DMS79 (cell line): ENCODE measurements at places on chromosomes 1 and 21.

- no peak for DNase-seq
Observed at GRCh38 chr1:43367026-43367903, 546 bp downstream of the ELOVL1 start.

DNA sequence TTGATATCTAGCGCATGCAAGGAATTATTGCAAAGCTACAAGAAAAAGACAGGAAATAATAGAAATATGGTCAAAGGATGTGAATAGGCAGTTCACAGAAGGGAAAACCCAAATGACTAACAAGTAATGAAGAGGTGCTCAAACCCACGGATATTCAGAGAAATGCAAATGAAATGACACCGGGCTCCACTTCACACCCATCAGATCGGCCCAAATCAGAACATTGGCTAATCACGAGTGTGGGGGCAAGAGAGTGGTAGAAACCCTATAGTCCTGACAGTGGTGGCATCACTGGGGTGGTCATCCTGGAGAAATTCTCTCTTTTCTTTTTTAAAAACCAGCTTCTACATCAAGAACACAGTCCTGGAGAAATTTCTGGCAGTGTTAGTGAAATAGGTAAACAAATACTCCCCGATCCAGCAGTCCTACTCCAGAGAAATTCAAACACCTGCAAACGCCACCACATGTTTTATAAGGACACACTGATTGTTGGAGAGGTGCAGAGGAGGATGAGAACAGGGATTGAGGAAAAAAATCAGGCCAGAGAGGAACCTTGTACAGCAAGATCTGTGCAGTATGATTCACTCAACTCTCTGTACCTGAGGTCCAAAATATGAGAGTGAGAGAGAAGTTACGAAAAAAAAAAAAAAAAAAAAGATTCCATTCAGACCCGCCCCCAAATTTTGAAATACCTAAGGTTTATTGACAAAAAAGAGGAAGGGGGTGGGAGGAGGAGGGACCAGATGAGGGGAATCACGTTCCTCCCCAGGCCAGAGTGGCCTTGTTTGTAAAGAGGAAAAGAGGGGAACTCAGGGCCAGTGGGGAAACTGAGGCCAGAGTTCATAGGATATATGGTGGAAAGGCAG is 9.2 kb upstream of the TNFRSF1B start:
- no peak for DNase-seq

- DNase-seq, result no peak
Observed at GRCh38 chr1:117342397-117342796, 24.9 kb upstream of the MAN1A2 start.

GRCh38 chr1:248790456-248790855 is 34.9 kb upstream of the LYPD8 start:
- DNase-seq, result no peak

GRCh38 chr1:202315576-202316168 is 26.1 kb downstream of the UBE2T start:
- DNase-seq, result peak; percentile 49

GRCh38 chr1:113490384-113490783 is 100.1 kb downstream of the MAGI3 start:
- no peak for DNase-seq

DNA sequence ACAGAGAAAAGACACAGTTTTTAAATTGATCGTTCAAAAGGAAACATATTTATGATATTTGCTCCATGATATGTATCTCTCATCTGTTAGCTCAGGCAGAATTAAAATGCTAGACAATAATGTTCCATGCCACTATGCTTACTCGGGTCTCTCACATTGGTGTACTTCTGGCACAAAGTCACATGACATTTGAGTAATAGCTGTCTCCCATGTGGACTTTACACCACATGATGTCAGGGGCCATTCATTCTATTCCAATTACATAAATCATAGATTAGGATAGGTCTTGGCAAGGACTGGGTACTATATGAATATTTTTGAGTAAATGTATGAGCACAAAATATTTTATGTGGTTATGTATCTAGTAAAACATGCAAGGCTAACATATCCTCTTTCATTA is 648.4 kb downstream of the PLA2G4A start:
- no peak for DNase-seq

- no peak for DNase-seq
Observed at GRCh38 chr1:239893127-239893731, 198.5 kb upstream of the FMN2 start.

GRCh38 chr1:25564777-25565574 is 21.6 kb downstream of the LDLRAP1 start:
- no peak for DNase-seq

GRCh38 chr1:58611861-58612385 is 34.9 kb upstream of the TACSTD2 start:
- DNase-seq, result no peak

- no peak for DNase-seq
Observed at GRCh38 chr1:172589553-172589952, 56.6 kb downstream of the SUCO start.

DNA sequence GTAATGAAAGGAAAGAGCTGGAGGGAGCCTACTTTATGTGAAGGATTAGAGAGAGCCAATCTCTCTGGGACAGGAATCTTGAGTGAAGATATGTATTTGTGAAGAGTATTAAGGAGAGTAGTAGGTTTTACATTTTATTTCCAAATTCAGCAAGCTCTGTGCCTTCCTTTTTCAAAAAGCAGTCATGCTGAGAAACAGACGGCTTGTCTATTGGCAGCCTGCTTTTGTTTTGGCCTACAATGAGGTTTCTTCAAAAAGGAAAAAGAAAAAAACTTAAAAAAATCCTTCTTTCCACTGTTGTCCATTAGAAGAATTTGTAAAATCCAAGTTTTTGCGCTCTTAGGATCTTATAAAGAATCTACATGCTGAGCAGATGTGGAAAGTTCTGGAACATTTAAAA is 103.6 kb upstream of the PTGFR start:
- no peak for DNase-seq

DNA sequence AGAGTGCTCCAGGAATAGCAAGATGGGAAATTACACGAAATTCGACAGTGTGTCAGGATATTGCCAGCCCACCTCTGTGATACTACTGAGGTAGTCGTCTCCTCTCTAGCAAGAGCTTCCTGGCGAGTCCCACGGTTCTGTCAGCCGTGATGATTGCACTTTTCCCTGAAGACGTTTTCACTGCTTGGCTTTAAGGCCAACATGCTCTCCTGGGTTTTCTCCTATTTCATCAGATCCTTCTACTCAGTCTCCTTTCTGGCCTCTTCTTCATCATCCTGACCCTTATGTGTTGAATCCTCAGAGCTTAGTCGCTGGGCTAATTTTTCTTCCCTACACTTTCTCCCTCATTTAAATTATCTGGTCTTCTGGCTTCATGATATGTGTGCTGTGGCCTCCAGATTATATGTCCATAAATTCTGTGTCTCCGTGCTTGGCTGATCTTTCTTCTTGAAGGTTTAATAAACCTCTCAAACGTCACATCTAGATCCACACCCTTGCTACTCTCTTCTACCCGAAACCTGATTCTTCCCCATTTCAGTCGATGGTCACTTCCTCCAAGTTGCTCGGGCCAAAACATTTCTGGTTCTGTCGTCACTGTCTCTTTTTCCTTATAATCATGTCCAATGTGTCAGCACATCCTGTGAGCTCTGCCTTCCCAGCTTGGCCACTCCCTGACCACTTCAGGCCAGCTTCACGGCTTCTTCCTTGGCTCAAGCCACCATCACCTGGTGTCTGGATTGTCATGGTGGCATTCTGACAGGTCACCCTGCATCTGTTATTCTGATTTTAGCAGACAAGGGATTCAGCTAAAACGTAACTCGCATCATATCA is 12.2 kb downstream of the OR2B11 start:
- DNase-seq, result no peak

GRCh38 chr1:152519851-152520250 is 5.6 kb downstream of the CRCT1 start:
- DNase-seq, result no peak

DNA sequence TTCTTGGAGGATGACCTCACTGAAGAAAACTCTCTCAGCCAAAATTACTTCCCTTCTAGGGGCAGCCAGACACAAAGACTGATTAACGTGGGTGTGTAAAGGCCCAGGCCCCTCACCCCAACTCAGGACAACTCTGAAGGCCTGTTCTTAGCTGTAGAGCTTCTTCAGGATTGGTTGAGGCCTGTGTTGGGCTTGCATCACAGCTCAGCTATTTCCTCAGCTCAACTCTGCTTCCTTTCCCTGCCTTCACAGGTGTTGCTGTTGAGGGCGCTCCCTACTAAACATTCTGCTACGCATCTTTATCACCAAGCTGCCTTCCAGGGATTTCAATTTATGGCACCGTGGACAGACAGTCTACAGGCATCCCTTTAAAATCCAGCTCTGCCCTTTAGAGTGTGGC is 36.8 kb downstream of the MAB21L3 start:
- DNase-seq, result no peak

GRCh38 chr1:207156095-207156494 is 52.1 kb downstream of the C4BPA start:
- DNase-seq, result no peak

DNA sequence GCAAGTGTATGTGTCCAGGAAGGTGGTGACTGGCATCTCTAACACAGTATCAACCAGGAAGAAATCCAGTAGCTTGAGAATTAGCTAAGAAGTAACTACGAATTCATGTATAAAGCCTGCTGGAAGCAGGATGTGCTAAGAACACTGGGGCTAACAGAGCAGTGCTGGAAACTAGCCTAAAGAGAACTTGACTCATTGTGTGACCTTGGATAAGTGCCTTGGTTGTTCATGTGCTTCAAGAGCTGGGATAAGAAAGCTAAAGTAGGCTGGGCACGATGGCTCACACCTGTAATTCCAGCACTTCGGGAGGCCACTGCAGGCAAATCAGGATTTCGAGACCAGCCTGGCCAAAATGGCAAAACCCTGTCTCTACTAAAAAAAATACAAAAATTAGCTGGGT is 186.9 kb downstream of the RRAGC start:
- DNase-seq, result no peak

GRCh38 chr1:12811409-12811784 is 19.8 kb downstream of the PRAMEF11 start:
- no peak for DNase-seq

- no peak for DNase-seq
Observed at GRCh38 chr21:45419162-45419561, 14.2 kb downstream of the COL18A1 start.

GRCh38 chr1:18045203-18045602 is 62.4 kb upstream of the IGSF21 start:
- no peak for DNase-seq

GRCh38 chr1:224497714-224498573 is 63.3 kb upstream of the WDR26 start:
- no peak for DNase-seq

- DNase-seq, result peak; percentile 17
Observed at GRCh38 chr1:111225717-111226400, 1.7 kb upstream of the CHI3L2 start.

DNA sequence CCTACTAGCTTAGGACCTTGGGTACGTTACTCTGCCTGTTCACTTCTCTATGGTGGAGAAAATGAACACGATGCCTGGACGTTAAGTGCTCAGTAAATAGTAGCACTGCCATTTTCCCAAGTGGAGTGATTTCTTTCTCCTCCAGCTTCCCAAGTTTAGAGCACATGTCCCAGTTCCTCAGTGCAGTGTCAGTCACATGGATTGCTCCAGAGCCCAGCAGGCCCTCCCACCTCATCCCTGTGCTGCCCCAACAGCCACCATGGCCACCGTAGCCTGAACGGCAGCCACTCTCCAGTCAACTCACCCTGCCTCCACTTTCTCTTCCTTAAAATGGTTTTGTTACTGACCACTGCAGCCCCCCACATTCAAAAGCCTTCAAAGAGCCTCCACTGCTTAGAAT is 8.5 kb downstream of the STMN1 start:
- no peak for DNase-seq

- DNase-seq, result no peak
Observed at GRCh38 chr1:88946861-88947260, 45.6 kb downstream of the KYAT3 start.

- DNase-seq, result no peak
Observed at GRCh38 chr1:22731924-22732720, 21.5 kb downstream of the EPHB2 start.

- DNase-seq, result no peak
Observed at GRCh38 chr1:6006882-6007281, 14.7 kb upstream of the NPHP4 start.

- DNase-seq, result no peak
Observed at GRCh38 chr1:15833842-15834405, 13.6 kb upstream of the SPEN start.

- DNase-seq, result no peak
Observed at GRCh38 chr1:79310609-79311008, 304.1 kb upstream of the ADGRL4 start.

DNA sequence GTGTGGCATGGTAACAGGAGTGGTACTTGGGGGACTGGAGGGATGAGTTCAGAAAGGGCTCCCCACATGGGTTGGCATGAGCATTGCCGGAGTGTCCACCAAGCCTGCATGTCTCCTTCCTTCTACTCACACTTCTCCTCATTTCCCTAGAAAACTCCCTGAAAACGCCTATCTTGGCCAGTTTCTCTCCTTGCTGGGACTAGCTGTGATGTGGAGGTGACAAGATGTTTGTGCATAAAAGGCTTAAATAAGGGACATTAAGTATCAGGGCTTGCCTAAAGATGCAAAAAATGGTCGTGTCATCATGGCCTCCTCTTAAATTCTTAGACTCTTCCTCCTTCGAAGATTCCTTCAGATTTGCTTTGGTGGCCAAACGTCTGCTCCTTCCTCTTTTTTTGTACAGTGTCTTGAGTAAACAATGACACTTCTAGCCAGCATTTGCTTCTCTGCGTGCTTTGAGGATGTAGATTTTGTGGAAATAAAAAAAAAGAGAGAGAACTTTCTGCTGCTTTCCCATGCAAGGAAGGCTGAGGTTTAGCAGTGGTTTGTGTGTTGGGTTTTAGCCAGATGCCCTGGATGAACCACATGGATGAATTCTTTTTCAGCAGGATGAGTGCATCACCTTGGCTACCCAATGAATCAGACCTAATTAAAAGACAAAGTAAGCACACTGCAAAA is 239.1 kb upstream of the IRF2BP2 start:
- DNase-seq, result peak; percentile 29

DNA sequence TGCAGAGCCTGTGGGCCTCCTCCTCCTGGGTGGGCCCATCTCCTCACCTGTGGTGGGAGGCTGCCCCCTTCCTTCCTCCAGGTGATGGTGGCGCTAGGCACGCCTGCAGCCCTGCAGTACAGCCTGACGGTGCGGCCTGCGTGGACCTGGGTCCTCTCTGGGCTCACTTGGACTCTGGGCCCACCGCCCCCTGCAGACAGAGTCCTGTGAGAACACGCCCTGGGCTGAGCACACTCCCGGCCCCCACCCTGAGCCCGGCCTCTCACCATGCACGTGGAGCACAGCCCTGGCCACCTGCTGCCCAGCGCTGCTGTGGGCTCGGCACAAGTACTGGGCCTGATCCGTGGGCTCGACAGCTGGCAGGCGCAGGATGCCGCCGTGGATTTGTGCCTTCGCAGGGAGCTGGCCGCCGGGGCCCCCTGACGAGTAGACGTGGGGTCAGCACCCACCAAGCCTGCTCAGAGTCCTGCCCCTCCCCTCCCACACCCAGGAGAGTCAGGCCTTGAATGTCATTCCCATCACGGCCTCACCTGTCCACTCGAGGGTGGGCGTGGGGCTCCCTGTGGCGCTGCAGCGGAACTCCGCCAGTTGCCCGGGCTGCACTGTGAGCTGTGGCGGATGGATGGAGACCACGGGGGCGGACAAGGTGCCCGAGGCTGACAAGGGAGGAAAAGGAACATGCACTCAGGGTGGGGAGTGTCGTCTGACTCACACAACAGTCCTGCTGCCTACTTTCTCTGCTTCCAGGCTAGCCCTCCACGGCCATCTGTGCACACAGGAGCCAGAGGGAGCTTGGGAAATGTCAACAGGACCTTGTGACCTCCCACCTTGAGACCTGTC is 43.4 kb downstream of the LDLRAD2 start:
- no peak for DNase-seq
